ENCODE measurements at places on chromosomes 12 and 14.
A peak's percentile ranks its signal among the peaks of the same experiment; 100 is the strongest.

- no peak for DNase-seq
These were observed 366.7 kb downstream of the BTG1 start for GRCh38 chr12:91778938-91779400.

DNA sequence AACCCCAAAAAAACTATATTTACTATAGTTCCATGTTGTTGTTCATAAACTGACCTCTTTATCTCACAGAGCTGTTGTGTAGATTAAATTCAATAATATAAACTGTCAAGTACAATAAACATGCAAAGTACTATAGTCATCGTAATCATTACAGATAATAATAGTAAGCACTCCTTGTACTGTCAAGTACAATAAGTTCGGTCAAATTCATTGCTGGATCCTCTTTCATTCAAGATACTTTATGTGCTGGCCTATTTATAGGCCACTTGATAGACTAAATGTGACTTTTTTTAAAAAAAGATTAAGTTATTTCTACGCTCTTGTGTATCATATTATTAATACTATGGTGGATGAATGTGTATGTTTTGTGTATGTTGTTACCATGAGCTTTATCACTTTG, 39.2 kb upstream of the KCNJ8 start:
- no peak for DNase-seq

DNA sequence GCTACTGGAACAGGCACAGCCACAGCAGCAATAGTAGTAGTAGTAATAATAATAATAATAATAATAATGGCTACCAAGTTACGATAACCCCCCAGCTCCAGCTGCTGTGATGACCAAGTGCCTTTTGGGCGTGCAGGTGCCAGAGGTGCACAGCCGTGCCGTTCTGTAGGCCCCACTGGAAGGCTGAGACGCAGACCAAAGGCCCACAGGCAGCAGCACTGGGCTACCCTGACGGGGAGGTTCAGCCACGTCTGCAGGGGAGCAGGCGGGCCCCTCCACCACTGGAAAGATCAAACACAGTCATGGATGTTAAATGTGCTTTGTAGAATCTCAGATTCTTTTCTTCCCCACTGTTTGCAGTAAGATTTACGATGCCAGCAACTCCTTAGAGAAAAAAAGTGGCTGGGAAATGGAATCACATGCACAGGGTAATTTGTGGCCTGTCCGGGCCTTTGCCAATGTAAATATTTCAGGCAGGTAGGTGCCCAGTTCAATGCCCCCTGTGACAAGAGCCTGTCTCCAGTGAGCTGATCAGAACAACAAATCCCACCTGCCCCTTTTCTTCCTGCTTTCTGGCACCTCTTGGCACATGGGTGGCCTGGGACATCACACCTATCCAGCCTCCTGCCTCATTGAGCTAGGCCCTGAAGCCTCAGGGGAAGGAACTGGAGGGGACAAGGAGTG, 32.6 kb downstream of the CCDC85C start:
- DNase-seq: no peak

DNA sequence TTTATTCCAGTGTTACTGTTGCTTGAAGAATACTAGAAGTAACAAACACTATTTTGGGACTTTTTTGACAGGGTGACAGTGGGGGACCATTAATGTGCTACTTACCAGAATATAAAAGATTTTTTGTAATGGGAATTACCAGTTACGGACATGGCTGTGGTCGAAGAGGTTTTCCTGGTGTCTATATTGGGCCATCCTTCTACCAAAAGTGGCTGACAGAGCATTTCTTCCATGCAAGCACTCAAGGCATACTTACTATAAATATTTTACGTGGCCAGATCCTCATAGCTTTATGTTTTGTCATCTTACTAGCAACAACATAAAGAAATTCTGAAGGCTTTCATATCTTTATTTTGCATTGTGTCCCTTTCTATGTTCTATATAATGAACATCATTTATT, 44.5 kb downstream of the TMPRSS12 start:
- no peak for DNase-seq

DNA sequence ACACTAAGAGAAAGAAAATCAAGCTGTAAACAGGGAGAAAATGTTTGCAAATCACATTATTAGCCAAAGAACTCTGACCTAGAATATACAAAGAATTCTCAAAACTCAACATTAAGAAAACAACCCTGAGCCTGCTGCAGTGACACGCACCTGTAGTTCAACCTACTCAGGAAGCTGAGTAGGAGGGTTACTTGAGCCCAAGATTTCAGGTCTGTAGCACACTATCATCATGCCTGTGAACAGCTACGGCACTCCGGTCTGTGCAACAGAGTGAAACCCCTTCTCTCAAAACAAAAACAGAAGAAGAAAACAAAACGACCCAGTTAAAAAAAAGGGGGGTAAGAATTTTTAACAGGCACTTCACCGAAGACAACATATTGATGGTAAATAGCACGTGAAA, 20.8 kb downstream of the SAV1 start:
- no peak for DNase-seq

- no peak for DNase-seq
These were observed 35.3 kb upstream of the RTRAF start for GRCh38 chr14:51954031-51954430.

DNA sequence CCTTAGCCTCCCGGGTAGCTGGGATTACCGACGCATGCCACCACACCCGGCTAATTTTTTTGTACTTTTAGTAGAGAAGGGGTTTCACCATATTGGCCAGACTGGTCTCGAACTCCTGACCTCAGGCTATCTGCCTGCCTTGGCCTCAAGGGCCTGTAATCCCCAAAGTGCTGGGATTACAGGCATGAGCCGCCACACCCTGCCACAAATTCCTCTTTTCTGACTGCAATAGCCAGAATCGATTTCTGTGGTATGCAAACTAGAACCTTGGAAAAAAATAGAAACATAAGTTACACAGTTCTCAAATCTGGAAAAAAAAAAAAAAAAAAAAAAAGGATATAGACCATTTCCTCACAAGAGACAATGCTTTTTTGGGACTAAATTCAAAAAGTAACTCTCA, 184.6 kb upstream of the EGLN3 start:
- no peak for DNase-seq

DNA sequence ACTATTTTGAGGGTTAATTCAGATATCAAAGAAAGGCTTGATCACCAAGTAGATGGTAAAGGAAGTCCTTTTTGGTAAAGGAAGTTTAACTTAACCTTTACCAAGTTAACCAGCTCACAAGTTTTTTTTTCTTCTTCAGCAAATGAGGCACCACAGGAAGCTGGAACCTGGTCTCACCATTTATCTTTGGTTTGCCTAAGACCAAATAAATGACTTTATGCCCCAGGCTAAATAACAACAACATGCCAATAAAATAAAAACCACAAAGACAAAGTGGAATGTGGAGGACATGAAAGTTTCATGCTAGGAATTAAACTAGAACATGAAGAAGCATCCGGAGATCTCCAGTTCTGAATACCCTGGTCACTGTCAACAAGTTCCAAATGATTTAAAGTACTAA, 116.8 kb upstream of the PRICKLE1 start:
- DNase-seq: no peak

GRCh38 chr14:34593740-34594375, 36.1 kb downstream of the SNX6 start:
- DNase-seq: no peak

GRCh38 chr12:130463275-130463658, 125.6 kb downstream of the PIWIL1 start:
- DNase-seq: peak; percentile 20

- DNase-seq: no peak
These were observed 315.7 kb downstream of the SLC16A7 start for GRCh38 chr12:59911516-59911915.

DNA sequence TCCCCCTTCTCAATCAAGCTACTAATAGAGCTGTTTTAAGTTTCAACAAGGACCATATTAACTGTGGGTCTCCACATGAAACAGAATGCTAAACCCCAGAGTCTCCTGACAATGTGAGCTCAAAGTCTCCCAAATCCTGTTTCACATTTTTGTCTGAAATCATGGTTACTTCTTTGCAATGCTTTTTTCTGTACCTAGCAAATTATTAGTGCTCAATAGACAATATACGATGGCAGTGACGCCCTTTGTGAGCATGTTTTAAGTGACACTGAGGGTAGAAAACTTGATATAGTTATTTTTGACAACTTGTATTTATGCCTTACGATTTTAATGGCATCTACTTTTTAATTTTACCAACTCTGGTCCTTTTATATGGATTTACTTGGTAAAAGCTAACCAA, 85.4 kb upstream of the SOX5 start:
- DNase-seq: no peak

DNA sequence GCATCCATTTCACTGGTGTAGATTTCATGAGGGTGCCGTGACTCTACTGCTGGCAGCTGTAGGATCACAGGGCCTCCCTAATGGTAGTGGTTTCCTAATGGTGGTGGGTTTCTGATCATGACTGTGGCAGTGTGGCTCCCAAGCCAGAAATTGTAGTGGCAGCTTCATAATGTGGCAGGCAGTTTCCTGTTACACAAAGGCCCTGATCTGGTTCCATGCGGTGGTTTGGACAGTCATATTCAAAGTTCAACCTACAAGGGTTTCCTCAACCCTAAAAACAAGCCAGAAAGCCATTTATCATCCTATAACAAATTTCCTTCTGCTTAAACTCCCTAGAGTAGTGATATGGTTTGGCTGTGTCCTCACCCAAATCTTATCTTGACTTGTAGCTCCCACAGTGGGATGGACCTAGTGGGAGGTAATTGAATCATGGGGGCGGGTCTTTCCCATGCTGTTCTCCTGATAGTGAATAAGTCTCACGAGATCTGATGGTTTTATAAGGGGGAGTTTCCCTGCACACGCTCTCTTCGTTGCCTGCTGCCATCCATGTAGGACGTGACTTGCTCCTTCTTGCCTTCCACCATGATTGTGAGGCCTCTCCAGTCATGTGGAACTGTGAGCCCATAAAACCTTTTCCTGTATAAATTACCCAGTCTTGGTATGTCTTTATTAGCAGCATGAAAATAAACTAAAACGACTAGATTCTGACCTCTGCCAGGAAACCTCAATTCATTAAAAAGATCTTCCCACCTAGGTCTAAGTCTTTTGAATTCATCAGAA, 257.1 kb downstream of the EFCAB11 start:
- no peak for DNase-seq

- no peak for DNase-seq
These were observed 24.3 kb downstream of the DACT1 start for GRCh38 chr14:58662018-58662417.

GRCh38 chr14:75298187-75298965, 19.7 kb downstream of the FOS start:
- DNase-seq: no peak
